ENCODE measurements at places on chromosomes 12 and 14.

- peak; percentile 67 for DNase-seq
Measured at GRCh38 chr12:131087991-131088700, 134.4 kb downstream of the ADGRD1 start.

DNA sequence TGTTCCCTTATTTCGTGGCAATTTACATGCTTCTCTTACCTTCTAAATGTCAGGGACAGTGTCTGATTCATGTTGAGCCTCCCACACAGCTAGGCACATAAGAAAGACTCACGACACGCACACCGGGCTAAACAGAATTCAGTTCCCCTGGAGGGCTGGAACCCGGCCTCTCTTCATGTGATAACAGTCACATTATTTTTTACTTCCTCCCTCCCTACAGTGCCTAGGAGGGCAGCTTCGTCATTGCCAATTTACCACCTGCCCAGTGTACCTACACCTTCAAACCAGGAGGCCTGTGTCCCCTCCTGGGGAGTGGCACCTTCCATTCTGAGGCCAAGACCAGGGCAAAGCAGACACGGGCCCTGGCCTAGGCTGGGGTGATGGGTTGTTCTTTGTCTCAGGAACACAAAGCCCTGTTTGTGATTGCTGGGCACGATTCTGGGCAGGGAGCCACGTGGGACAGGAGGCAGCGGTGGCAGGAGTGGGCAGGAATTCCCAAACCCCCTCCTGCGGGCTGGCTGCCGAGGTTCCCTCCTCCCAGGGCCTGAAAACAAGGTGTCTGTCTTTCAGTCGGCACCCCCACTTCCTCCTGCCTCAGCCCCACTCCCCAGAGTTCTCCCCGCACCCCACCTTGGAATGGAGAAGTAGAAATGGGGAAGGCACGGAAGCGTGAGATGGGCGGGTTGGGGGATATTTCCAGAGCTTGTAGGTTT, 6.8 kb upstream of the RASAL1 start:
- no peak for DNase-seq

DNA sequence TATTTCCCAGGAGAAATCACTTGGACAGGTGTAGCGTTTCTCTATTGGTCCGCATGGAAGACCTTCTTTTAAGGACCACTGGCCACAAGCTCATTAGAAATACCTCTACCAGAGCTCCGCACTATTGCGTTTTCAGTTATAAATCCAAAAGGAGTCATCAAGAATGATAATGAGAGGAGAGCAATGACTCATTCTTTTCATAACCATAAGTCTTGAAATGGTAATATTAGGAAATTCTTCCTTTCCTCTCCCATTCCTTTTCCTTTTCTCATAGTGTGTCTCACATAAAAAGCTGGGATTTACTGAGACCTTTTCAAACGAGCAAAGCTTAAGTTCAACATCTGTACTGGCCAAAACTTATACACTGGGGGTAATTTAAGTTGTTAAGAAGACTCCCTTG, 215.7 kb downstream of the CPNE8 start:
- no peak for DNase-seq

GRCh38 chr14:22588526-22589095, 413 bp downstream of the DAD1 start:
- DNase-seq = no peak

GRCh38 chr12:3004655-3005565, 45.7 kb downstream of the TEAD4 start:
- DNase-seq = no peak

- no peak for DNase-seq
Measured at GRCh38 chr12:92554158-92555073, 148.4 kb upstream of the PLEKHG7 start.

DNA sequence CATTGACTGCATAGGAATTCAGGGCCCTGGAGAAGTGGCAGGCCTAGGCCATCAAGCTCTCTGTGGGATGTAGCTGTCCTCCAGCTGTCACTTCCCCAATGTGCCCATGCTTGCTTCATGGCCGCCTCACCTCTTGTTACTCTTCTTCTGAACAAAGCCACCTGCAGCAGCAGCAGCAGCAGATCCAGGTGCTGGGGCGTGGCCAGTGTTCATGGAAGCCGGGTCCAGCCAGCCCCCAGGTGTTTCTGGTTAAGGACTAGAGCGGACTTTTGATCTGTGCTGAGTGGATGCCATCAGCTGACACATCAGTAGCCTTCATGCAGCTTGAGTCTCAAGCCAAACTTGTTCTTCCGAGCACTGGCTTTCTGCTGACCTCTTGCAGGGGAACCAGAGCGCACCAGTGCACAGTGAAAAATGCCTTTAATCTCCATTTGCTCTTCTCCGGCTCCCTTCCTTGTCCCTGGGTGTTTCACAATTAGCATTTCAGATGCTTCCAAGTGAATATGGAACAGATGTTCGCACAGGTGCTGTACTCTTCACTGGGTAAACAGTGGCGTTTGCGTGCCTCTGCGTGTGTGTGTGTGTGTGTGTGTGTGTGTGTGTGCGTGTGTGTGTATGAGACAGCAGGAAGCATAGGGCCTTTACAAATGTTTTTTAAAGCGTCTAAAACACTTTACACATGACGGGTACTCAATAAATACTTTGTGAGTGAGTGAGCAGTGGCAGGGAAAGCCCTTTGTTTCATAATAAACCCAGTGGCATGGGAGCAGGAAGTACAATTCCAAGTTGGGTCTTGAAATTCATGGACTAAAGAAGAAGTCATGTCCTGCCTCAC, 20.1 kb downstream of the TPCN1 start:
- no peak for DNase-seq
